SJCRH30 (cell line): ENCODE measurements at places on chromosomes 1 and 21.

DNA sequence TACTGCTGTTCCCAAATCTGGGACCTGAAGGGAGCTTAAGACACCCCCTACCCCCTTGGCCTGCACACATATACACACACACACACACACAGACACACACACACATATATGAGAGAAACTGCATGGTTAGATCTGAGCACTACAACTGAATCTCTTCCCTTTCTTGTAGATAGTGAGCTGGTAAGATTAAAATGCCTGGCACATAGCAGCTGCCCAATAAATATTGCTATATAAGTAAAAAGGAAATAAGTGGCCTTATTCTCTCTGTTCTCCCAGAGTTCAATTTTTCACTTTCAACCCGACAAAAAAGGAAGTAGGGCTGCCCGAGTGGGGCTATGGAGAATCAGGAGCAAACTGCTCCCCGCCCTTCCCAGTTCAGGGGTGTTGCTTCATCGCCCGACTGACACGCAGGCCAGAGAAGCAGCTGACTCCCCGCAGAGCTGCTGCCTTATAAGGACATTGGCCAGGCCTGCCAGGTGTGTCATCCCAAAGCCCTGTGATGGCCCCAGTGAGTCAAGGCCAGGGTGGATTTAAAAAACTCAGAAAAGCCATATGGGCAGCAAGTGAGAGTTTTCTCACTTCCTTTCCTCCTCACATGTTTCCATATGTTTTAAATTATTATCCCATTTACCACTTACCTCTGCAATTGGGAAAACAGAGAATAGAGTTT lies 106.5 kb upstream of the SLC44A3 start:
- DNase-seq, result peak; percentile 69

- DNase-seq, result no peak
Observed at GRCh38 chr1:8360493-8361197, 42.7 kb downstream of the SLC45A1 start.

DNA sequence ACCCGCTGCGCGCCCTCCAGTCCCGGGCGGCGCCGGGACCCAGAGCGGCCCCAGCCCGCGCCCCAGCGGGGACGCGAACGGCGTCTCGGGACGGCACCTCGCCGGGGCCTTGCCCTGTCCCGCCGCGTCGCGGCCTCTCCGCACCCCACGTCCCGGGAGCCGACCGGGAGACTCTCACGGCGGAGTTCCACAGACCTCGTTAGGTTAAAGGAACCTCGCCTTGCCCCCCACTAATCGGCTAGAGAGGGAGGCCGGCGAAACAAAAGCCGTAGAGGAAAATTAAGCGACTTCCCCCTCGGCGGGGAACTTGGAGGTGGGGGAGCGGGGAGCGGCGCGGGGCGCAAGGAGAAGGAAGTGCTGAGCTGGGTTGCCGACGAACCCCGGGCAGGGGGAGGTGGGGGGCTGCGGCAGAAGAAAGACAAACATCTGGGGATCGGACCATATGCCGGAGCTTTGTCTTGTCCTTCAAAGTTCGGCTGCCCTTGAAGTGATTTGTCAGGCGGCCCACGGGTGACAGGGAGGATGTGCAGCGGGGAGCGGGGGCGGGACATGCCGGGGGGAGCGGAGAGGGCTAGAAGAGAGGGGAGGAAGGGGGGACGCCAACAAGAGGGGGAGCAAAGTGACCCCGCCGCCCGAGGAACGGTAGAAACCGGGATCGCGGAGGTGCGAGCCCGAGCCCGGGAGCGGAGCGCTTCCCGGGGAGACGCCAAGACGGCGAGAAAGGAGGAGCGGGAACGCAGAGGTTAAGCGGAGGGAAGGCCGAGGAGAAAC lies 120.0 kb upstream of the RRP15 start:
- peak; percentile 11 for DNase-seq

DNA sequence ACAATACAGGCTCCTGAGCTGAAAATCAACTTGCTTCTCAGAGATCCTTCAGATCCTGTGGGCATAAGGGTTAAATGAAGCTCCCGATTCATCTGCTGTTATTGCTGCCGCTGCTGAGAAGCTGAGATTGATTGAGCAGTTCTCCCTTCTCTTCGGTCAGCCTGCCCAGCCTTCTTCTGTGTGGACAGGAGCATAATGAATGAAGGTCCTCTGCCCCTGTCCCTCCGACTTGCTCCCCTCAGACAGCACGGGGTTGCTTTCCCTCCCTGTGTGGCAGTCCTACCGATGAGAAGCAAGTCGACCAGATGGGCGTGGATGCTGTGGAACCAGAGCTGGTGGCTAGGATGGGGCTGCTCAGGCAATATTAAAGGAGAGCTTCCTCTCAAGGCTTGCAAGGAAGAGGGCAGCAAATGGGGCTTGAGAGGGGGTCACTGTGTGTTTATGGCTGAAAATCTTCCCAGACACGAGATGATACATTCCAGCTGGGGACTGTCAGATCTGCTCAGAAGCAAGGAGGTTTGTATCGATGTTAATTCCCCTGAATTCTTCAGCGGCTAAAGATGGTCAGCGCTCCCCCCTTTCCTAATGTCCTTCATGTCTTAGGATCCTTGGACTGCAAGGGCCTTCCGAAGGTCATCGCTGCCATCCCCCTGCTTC lies 63.9 kb upstream of the GOLT1A start:
- DNase-seq, result no peak

GRCh38 chr1:211951856-211952255 lies 83.5 kb downstream of the INTS7 start:
- no peak for DNase-seq
